ENCODE measurements at places on chromosomes 1 and 21. TPM values are rescaled to one million over a fixed set of nuclear protein-coding genes. Genes with fewer than 3 reads are reported as not detected.

DNA sequence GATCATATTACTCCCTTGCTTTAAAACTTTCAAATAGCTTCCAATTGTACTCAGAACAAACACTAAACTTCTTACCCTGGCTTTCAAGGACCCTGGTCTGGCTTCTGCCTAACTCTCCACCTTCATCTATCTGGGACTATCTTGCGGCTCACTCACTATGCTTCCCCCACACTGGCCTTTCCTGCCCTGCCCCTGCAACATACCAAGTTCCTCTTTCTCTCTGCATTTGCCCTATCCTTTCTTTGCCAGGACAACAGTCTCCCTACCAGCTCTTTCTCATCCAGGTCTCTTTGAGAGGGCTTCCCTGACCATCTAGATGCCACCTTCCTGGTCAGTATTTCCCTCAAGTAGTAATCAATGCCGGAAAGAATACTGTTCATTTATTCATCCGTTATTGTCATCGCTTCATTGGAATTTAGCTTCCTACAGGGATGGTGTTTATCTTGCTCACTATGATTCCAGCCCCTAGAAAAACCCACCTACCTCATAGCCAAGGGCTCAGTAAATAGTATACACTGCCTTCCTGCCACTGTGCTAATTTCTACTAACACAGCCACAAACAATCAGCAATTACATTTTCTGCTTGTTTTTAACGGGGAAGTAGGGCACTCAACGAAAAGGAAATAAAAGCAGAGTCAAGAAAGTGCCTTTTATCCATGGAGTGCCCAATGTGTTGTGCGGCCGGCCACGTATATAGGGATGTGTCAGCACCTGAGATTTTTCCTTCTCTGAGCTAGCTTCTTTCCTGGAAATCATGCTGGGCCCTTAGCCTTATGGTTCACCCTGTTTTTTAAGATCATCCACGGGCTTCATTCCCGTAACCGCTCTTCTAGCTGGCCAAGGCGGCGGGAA is 521 bp upstream of the CDC7 start:
- DNase-seq, result no peak

The RHBDL2 gene
- total RNA-seq, result not detected

DNA sequence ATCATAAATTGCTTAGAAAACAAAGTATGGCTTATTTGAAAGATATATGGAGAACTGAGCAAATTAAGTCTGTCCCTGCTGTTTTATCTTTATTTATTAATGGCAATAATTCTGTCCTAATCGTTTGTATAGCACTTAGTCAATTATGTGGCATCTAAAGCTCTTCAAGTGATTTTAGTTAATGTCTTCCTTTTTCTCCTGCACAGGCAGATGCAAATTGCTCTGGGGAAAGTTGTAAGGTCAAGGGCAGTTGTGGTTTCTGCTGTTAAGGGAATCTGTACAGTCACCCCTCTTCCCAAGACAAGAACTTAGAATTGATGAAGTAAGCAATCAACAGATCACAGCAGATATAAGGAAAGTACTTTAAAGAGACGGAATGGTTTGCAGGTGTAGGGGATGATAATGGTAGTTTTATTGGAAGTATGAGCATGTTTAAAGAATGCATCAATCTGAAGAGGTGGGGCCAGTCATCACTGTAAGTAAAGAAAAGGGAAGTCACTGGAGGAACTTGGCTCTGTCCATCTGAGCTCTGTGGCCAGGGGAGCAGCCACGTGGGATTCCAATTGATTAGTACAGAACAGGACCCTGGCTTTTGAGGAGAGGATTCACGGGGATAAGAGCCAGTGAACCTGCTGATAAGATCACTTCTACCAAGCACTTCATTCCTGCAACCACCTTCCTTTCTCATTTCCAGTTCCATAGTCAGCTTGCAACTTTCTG is 116.0 kb upstream of the KCNJ6 start:
- DNase-seq, result no peak

GRCh38 chr1:110083061-110083865 is 12.8 kb upstream of the ALX3 start:
- no peak for DNase-seq

The HSD3B1 gene
- total RNA-seq, result 2.8 TPM

- DNase-seq, result peak; percentile 1
Observed at GRCh38 chr1:191993549-191993948, 164.7 kb upstream of the RGS18 start.

DNA sequence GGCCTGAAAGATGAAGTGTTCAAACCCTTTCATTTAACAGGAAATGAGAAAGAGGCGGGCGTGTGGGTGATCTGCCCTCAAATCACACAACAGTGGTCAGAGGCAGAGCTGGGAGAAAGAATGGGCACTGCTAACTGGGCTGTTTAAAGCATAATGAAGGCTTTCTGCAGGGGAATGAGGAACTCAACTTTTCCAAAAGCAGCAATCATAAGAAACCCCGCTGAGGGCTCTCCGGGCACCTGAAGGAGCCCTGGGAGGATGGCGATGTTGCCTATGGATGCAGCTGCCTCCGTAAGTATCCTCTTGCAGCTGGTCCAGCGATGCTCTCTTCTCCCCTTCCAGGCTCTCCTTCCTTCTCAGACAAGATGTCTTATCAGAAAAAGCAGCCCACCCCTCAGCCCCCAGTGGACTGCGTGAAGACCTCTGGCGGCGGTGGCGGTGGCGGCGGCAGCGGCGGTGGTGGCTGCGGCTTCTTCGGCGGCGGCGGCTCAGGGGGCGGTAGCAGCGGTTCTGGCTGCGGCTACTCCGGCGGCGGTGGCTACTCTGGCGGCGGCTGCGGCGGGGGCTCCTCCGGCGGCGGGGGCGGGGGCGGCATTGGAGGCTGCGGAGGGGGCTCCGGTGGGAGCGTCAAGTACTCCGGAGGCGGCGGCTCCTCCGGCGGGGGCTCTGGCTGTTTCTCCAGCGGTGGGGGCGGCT is 1.2 kb downstream of the LORICRIN start:
- peak; percentile 6 for DNase-seq

GRCh38 chr1:76786222-76786621 is 81.1 kb upstream of the ST6GALNAC5 start:
- no peak for DNase-seq

DNA sequence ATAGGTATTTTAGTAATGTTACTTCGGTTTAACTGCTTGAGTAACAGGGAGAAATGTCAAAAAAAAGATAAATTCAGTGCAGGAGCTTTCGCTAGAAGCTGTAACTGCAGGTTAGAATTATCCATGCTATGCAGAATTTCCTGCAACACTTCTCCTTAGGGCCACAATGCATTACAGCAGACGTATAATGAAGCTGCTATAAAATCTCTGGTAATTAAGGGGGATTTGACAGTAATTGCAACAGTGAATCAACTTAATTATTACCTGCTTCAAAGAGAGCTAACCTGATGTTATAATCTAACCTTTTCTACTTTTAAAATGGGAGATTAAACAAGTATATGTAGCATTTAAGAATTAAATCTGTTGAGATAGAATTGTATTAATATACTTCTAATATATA is 92.6 kb downstream of the ATG4C start:
- DNase-seq, result no peak

DNA sequence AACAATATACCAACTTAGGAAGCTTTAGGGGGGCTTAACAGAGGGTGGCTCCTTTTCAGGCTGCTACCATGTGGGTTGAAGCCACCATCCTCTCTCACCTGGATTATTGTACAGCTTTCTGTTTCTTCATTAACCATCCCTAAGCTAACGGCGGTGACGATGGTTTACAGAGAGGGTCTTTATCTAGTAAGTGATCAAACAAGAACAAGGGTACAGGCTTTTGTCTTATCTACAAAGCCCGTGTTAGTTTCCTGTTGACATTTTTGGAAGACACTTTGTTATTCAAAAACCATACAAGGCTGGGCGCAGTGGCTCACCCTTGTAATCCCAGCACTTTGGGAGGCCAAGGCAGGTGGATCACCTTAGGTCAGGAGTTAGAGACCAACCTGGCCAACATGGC is 20.4 kb downstream of the SLC25A33 start:
- DNase-seq, result no peak

DNA sequence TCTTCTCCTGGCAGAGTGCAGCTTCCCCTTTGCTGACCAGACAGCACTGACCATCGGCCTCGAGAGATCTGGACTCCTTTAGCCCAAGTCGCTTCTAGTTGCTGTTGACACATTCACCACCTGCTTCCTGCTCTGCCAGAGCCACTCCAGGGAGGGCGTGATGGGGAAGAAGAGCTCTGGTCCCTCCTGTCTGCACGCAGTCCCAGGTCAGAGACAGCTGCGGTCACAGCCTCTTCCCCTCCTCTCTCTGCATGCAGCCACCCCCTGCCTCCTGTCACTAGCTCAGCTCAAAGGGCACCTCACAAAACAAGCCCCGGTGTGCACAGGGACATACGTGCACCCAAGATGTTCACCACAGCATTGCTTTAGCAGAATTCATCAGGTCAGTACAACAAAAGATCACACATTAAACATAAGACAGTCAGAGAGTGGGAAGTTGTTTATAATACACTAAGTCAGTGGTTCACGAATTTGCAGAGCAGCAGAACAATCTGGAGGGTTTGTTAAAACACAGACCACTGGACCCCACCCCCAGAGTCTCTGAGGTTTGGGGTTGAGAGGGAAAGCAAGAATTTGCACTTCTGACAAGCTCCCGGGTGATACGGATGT is 132.9 kb downstream of the SYF2 start:
- no peak for DNase-seq

The PLA2G2F gene
- not detected for total RNA-seq

GRCh38 chr1:3651930-3652547 is at the start of gene TP73:
TP73 (plus strand) TSS chr1:3652516; CDS start chr1:3682366, 29,850 bp downstream.
- DNase-seq, result no peak

DNA sequence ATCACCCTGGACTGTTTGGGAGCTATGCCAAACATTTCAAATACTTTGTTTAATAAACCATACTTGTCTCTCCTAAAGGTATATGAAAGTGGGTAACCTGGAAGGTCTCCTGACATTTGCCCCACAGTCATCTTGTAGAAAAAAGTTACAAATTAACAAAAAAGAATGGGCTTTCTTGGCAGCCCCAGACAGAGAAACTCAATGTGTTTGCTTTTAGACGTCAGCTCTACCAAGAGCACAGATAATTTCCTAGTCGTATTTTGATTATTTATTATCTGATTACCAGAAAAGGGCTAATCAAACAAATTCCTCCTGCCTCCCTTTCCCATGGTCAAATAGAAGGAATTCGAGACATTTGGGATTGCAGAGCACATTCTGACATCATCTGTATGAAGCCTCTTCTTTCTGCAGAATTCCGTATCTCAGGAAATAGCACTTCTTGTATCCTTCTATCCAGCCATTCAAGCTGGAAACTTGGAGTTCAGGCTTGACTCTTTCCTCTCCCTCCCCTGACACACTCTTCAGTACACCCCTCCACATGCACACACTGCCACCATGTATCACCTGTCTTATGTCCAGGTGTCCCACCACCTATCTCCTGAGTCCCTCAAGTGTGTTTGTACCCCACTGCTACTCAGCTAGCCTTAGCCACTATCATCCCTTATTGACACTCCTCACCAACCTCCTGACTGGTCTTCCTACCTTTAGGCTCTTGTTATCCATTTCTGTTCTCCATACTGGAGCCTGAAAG is 42.8 kb upstream of the LEPR start:
- DNase-seq, result no peak

DNA sequence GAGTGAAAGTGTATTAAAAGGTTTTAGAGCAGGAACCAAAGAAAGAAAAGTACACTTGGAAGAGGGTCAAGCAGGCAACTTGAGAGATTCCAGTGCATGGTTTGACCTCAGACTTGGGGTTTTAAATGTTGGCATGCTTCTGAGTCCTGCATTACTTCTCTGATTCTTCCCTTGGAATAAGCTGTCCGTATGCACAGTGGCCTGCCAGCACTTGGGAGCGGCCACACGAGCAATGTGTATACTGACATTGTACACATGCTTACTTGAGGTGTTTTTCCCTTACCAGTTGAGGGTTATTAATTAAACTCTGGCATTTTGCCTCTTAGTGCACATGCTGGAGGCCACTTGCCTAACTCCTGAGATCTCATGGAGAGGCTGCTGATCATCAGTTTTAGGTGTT is 786.6 kb upstream of the RGS18 start:
- DNase-seq, result no peak

- DNase-seq, result no peak
Observed at GRCh38 chr1:20716232-20716631, 1.6 kb downstream of the KIF17 start.

- DNase-seq, result no peak
Observed at GRCh38 chr1:111943066-111943465, 46.4 kb downstream of the KCND3 start.

The C1orf94 gene
- total RNA-seq, result 0.70 TPM

The NMNAT2 gene
- 0.50 TPM for total RNA-seq

DNA sequence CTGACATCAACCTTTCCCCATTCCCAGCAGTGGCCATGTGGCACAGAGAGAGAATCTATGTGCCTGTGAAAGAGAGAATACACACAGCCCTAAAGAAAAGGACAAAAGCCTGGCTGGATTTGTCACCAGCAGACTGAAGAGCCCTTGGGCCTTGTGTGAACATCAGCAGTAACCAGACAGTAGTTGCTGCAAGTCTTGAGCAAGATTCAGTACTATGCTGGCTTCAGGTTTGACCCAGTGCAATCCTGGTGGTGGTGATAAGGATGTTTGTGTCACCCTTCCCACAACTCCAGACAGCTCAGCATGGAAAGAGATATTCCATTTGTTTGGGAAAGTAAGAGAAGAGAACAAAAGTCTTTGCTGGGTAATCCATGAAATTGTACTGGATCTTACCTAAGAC is 28.4 kb upstream of the GBP6 start:
- DNase-seq, result no peak

- DNase-seq, result peak; percentile 76
Observed at GRCh38 chr1:40309374-40310128, 7.5 kb downstream of the COL9A2 start.

- no peak for DNase-seq
Observed at GRCh38 chr1:116949213-116949985, 39.7 kb downstream of the PTGFRN start.

- no peak for DNase-seq
Observed at GRCh38 chr1:169161496-169162194, 55.2 kb downstream of the ATP1B1 start.

GRCh38 chr1:151137789-151138188 is 8.6 kb downstream of the SEMA6C start:
- no peak for DNase-seq

The PRELP gene
- 0.07 TPM for total RNA-seq

DNA sequence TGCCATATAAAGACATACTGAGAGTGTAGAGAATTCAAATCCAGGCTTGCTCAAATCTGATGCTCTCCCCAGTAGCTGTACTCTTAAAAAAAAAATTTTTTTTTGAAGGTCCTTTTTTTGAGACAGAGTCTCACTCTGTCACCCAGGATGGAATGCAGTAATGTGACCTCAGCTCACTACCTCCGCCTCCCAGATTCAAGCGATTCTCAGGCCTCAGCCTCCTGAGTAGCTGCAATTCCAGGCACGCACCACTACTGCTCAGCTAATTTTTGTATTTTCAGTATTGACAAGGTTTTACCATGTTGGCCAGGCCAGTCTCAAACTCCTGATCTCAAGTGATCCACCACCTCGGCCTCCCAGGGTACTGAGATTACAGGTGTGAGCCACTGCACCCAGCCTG is 28.7 kb downstream of the STYXL2 start:
- DNase-seq, result no peak

- no peak for DNase-seq
Observed at GRCh38 chr1:18803151-18803791, 56.2 kb downstream of the TAS1R2 start.

GRCh38 chr1:56459260-56459659 is 120.1 kb downstream of the PLPP3 start:
- DNase-seq, result peak; percentile 27

Data from astrocyte (in vitro differentiated cells and primary cell).